ENCODE measurements at places on chromosomes 2 and 18.

GRCh38 chr2:147648471-147648870 is 196.4 kb upstream of the ACVR2A start:
- no peak for DNase-seq

- no peak for DNase-seq
These were observed 35.2 kb downstream of the FOSL2 start for GRCh38 chr2:28427741-28428415.

DNA sequence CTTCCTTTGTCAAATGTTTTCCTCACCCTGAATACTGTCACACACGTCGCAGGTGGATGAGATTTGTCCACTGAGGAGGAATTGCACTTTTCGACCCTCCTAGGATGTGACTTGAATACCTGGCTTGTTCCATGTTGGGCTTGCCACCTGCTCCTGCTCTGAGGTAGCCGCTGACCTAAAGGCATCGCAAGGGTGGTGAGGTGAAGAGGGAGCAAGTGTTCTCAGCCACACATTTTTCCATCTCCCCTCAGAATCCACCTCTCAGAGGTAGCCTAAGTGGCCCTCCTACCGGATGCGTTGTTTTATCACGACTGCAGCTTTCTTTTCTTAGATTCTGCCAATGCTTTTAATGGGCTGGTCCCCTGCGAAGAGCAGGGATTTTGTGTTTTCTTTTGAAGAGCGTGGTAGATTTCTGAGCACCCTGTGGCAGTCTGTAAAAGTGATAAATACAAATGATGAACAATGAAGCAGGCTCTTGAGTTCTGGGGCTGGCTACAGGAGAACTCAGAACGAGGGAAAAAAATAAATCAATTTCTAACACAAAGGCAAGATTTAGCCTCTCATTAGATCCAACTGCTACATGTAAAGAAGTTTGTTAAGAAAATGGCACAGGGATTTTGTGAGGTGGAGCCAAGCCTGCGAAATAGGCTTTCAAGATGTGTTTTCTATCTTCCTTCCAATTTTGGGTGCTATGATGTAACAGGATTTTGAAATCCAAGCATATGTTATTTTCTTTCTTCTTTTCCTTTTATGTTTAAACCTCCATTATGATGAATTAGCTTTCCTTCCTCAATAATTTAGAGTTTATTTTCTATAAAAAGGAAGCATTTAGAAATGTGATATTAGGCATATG is 386.7 kb downstream of the TGIF1 start:
- no peak for DNase-seq

DNA sequence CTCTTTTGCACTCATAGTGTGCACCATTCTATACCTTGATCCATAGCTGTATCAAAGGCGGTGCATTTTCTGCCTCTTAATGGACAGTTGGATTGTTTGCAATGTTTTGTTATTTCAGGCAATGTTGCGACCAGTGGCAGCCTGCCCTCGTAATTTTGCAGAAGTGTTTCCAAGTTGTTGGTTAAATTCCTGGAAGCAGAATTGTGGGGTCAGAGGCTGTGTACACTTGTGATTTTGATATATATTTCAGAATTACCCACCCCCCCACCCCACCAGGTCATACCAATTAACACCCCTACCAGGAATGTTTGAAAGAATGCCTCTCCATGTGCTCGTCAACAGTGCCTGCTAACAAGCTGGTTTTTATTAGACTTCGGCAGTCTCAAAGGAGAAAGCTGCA is 32.4 kb upstream of the IL1R1 start:
- no peak for DNase-seq

- DNase-seq = no peak
These were observed 7.4 kb upstream of the TMEM87B start for GRCh38 chr2:112047537-112048235.

DNA sequence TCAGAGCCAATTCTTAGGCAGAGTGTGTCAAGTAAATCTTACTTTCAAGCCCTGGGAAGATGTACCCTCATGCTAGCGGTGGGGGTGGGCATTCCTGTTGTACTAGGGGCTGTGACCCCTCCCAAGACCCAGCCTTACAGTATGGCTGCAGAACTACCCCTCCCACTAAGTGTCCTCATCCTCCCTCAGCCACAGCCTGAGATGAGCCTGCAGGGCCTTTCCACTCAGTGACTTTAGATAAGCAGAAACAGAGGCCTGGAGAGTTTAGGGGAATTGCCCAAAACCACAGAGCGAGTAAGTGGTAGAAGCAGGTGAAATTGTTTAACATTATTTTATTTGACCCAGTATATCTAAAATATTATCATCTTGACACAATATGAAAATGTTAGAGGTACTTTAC is 36.6 kb downstream of the TTC32 start:
- no peak for DNase-seq

DNA sequence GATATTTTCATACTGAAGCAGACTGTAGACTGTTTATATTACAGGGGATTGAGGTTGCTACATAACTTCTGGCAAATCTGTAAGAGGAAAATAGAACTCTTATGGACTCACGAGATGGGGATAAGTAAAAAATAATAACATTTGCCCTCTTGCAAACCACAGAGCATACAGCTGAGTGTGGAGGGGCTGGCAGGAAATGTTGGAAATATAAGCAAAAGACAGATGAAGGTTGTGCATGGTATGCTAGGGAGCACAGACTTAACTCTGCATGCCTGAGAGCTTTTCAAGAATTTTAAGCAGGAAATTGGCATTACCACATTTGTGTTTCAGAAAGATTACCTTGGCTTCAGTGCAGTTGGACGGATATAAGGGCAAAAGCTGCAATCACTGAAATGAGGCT is 411.1 kb downstream of the RAD51AP2 start:
- no peak for DNase-seq

DNA sequence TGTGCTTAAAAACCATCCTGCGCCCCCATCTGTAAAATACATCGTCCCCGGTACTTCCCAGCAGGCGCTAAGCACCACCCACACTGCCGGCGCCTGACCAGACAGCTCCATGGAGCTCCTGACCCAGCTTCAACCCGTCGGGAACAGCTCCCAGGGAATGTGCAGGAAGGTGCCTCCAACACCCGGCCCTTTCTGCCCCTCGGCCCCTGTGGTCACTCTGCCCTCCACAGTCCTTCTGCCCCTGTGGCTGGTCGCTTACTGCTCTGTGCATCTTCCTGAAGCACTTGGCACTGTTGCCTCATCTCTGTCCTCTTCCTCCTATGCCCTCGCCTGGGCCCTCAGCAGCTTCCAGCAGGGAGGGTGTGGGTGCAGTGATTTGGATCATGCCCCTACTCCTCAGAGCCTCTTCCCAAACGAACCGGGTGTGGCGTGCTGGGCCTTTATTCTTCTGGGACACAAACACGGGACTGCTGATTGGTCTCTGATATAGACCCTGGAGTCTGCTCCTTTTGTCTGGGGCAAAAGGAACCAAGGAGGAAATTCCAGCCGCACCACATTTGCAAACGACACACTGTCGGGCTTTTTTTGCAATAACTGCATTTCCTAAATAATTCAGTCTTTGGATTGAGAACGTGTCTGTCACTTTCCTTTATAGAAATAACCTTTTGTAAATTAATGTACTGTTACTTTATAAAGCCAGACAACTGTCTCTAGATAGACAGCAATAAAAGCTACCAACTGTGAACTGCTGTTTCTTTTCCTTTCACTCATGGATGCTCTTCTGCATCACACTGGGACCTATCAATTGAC is 65.9 kb downstream of the ADI1 start:
- DNase-seq = no peak

GRCh38 chr18:79532313-79533007 is 136.7 kb downstream of the NFATC1 start:
- DNase-seq = no peak

DNA sequence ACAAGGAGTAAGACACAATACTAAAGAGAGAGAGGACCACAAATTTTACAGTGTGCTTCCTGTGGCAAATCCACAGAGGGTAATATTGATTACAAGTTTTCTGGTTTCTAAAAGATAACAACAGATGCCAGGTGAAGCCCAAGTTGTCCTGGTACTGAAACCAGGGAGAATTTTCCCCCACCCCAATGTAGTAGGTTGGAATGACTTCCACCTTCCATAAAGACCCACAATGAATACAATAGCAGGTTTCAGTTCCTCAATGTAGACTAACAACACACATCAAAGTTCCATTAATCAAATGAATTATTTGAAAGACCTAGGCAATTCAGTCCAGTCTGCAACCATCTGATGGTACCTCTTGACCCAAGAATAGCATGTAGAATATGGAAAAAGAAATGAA is 44.0 kb upstream of the TMEM247 start:
- no peak for DNase-seq

GRCh38 chr2:231187736-231188505 is 10.5 kb upstream of the ARMC9 start:
- no peak for DNase-seq

DNA sequence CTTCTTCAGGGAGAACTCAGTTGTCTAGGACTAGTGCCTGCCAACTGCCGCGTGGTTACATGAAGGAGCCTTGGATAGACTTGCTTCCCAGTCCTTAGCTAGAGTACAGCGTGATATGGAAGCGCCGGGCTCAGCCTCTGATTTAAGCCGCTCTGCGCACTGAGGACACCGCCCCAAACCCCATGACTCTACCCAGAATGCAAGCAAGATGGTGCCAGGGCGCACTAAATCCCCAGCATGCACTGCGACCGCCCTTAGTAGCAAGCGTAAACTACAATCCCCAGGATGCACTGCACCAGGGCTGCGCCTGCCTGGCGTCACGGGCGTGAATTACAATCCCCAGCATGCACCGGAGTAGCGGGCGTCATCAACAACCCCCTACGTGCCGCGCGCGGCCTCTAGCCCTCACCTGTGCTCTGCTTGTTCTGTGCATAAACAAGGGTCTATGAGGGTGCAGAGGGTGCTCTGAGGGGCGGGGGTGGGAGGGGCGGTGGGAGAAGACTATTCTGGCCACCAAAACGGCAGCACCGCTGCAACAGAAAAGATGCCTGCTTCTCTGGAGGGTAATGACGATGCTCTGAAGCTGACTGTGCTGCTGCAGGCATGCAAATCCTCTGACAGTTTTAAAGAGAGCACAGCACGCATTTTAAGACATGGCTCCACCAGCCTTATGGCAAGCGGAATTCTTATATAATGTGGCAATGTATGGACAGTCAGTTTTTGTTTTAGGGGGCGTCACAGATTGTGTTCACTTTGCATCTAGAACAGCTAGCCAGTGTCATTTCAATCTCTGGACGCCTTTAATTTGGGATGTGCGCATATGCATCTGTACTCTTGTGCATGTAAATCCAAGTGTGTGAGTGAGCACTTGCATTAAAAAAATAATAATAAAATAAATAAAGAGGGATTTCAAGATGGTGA is 282.5 kb upstream of the MYT1L start:
- peak; percentile 74 for DNase-seq

Measured in epithelial cell of prostate (primary cell).